Right kidney (tissue), 9 donors: ENCODE measurements at places on chromosomes 5 and 9.

- no peak for DNase-seq
Observed at GRCh38 chr5:180080486-180081280, 9.1 kb upstream of the RNF130 start.

- no peak for DNase-seq
Observed at GRCh38 chr9:93083592-93084470, 12.2 kb upstream of the CARD19 start.

GRCh38 chr5:128579639-128580038 is 41.6 kb upstream of the FBN2 start:
- DNase-seq = no peak

DNA sequence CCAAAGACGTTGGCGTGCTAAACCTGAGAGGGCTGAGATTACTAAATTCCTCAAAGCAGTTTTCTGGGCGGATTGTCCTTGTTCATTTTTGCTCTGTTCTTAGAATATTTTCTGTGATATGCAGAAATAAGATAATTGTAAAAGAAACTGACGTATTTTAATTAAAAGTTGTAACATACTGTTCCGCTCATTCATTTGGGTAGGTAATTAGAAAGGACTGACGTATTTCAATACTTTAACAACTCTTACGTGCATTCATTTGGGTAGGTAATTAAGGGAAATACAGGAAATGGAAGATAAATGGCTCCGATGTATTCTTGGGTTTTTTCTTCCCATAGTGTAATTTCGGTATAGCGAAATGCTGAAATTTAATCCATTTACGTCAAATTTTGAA is 1.1 kb downstream of the OSTF1 start:
- no peak for DNase-seq

GRCh38 chr9:22036866-22037626 is 27.9 kb upstream of the CDKN2B start:
- DNase-seq = no peak

GRCh38 chr9:96299823-96300222 is 2.2 kb downstream of the HSD17B3 start:
- DNase-seq = no peak
